EH (cell line): ENCODE measurements at places on chromosomes 11 and 22.

DNA sequence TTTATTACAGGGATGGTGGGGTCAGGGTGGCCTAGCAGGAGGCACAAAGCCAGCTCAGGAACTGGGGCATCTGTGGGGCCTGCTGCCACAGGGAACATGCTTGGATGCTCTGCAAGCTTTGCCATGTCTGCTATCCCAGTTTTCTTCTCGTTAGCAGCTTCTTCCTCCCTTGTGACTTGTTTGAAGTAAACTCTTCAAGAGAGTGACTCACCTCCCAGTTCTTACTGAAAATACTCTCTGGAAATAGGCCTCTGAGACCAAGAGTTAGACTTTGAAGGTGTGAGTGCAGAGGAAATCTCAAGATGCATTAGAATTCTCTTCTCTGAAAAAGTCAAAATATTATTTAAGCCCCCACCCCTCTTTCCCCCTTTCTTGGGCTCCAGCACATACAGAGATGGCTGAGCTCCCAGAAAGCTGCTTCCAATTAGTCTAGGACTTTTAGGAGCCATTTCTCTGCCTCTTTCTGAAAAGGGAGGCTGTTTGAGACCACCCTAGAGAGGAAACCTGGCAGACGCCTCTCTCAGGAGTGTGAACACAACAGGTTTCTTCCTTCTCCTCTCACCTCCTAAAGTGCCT is 15.1 kb downstream of the CWC15 start:
- DNase-seq: peak; percentile 64

DNA sequence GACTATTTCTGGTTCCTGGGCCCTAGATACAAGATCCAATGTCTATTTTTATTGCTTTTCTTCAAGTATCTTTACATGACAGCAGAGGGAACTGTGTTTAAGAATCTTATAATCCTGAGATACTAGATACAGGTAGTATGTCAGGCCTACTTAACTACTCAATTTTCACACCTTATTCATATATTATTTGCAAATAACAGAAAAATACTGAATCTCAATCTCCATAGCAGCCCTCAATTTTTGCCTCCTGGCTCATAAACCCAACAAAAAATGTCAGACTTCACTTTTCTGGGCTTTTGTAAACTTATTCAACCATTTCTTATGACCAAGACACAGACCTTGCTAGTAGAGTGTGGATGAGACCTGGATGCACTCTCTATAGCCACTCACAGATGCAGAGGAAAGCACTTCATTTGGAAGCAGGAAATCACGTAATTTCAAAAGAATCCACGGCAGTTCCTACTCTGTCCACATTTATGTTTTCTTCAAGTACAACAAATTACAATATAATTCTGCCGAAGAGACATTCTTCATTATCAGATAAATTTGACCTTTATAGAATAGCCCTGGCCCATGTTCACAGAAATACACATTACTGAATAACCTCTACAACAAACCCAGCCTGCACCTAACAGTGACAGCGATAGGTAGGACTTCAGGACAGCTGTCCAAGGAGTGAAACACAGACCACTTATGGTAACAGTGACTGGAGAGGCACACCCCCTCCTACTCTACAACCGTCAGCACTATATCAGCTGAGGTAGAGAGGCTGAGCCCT is 62.0 kb upstream of the YPEL1 start:
- peak; percentile 36 for DNase-seq

DNA sequence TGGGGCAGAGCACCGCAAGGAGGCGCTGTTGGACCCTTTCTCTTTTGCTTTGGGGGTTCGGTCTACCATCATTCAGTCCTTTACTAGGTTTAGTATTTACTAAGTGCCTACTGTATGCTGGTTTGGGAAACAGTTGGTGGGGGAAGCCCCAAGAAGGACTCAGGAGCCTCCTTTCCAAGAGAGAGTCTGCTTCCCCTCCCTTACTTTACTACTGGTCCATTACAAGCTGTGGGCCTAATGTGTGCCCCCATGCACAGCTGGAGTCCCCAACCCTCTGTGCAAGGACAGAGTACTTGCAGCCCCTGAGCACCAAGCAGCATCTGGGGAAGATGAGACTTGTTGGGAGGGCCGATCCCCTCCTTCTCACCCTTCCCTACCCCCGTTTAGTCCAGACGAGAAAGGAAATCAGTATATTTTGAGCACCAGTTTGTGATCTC is 876 bp upstream of the UBE2L6 start:
- peak; percentile 78 for DNase-seq

DNA sequence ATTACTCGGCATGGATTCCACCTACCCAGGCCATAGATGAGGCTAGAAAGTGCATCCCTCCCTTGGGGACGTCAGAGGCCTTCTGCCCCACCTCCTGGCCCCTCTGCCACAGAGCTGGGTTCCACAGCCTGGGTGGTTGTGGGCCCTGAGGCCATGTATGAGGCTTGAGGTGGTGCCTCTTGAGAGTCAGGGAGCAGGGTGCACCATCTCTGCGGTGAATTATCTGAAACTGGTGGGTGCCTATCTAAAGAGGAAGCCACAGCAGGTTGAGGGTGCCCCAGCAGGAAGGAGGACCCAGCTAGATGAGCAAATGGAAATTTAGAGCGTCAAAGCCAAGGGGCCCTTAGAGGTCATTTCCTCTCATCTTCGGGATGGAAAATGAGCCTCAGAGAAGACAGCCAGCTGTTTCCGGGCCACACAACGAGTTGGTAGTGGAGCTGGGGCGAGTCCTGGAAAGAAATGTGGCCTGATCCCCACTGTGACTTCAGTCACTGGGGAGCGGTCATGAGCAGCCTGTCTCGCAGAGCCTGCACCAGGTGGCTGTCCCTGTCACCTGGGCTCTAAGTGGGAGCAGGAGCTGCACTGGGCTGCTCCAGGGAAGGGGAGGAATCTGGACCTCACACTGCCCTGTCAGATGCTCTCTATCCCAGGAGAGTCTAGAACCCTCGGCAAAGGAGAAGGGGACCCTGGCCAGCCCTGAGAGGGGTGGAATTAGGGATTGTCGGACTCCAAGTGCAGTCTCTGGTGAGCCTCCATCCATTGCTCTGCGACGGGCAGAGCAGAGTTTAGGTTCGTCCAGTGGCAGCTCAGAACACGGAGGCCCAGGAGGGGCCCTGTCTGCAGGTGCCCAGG is 7.3 kb downstream of the ADORA2A start:
- no peak for DNase-seq

DNA sequence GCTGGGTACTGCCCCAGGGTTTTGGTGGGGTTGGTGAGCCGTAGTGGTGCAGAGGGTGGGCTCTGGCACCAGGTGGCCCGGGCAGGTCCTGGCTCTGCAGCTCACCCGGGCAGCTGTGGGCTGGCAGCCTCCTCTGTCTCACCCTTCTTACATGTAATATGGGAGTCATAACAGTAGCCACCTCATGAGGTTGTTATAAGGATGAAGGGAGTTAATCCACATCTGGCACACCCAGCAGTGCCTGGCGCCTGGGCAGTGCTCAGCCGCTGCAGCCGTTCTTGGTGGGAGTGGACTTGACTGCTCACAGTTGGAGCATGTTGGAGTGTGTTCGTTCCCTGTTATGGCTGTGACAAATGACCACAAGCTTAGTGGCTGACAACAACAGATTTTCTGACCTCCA is 28.7 kb downstream of the IGHMBP2 start:
- no peak for DNase-seq

DNA sequence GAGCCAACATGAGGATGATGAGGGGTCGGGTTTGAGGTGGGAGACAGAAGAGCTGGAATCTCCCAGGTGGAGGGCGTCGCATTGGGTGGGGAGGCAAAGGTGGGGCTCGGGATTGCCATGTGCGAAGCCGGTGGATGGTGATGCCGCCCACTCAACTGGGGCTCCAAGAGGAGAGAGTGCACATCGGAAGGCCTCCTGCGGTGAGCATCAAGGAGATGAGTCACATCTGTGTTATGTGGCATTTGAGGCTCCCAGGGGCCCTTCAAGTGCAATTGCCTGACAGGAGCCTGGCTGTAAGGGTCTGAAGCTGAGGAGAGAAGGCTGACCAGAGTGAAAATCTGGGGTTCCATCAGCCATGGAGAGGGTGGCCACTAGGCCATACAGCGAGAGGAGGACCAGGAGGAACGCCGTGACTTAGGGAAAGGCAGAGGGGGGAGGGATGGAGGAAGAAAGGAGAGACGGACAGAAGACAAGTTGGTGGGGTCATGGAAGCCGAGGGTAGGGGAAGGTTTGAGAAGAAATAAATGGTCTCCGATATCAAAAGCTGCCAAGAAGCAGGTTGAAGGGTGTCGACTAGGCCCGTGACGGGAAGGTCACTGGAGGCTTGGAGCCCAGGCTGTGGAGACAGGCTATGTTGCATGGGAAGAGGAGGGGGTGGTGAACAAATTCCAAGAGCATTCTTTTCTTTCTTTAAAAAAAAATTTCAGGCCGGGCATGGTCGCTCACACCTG is 21.3 kb downstream of the RASD2 start:
- peak; percentile 84 for DNase-seq

- no peak for DNase-seq
Observed at GRCh38 chr11:40119661-40120060, 1339.8 kb downstream of the LRRC4C start.

DNA sequence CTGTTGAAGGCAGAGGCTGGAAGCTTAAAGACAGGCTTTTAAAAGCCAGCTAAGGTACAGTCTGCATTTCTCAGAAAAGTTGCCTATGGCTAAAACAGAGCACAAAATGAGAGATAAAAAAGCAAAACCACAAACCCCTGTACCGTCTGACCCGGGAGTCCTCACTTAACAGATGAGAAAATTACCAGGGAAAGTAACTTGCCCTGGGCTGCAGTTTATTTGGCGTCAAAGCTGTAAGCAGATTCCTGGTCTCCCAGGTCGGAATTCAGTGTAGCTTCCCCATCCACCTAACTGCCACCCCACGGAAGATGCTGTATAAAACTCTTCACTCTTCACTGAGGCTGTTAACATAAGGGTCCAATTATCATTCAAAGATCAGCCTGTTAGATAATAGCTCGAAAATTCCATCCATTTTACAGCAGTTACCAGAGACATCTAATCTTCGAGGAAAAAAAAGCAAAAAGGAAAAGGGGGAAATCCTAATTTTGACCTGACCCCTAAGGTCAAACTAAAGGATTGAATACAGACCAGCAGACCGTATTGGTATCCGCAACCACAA is 1.5 kb downstream of the TCF20 start:
- peak; percentile 43 for DNase-seq

- no peak for DNase-seq
Observed at GRCh38 chr11:134542401-134543165, 130.5 kb upstream of the B3GAT1 start.

DNA sequence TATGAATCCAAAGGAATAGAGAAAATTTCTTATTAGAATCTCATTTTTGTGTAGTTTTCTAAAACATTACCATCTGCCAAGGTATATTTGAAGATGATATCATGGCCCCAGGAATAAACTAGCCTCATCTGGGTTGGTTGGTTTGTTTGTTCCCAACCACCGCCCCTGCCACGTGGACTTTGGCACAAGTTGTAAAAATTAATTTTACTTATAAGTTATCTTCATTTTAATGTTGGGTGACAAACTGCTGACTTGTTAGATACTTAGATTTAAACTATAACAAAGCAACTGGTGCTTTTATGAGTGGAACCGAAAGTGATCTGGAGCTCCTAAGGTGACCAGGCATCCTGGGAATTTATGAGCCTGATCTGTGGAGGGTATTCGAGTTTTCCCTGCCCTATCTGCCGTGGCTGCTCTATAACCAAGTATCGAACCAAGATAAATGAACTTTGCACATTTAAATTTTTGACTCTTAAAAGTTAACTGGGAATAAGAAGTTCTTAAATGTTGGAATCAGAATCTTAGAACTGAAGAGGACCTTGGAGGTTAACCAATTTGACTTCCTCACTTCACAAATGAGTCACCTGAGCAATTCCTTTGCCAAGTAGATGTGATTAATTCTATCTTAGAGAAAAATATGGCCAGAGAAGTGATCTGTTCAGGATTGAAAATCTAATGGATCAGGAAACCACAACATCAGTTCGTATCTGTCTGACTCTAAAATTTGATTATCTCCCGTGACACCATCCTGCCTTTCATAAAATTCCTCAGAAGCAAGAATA is 129.1 kb upstream of the ARHGAP42 start:
- peak; percentile 75 for DNase-seq

- no peak for DNase-seq
Observed at GRCh38 chr22:29838599-29838956, 504 bp upstream of the ASCC2 start.

DNA sequence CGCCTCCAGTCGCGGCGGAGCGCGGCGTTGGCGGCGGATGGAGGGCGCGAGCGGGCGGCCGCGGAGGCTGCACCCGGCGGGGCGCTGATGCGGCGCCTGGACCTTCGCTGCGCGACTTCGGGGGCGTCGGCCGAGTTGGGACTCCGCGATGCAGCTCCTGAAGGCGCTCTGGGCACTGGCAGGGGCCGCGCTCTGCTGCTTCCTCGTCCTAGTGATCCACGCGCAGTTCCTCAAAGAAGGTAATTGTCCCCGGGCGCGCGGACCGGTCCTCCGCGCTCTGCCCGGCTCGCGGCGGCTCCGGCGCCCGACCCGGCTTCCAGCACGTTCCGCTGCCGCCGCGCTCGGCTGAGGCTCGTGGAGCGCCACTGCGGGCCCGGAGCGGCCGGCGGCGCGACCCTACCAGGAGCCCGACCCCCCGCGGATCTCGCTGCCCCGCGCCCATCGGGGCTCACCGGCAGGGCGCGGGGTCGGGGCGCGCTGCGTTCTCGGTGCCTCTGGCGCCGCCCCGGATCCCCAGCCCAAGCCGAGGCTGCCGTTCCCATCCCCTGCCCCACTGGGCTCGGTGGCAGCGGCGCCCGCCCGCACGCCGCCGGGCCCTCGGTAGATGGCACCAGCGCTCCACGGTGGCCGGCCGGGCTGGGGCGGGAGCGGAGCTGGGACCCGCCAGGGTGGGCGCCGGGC is 1251.2 kb downstream of the BRD1 start:
- no peak for DNase-seq

- DNase-seq: no peak
Observed at GRCh38 chr11:132590986-132591385, 941.3 kb downstream of the OPCML start.

GRCh38 chr11:108826136-108826535 is 161.3 kb downstream of the DDX10 start:
- DNase-seq: no peak

- no peak for DNase-seq
Observed at GRCh38 chr11:102600666-102601065, 24.5 kb downstream of the MMP20 start.

- peak; percentile 80 for DNase-seq
Observed at GRCh38 chr22:23790819-23791737, 4.3 kb downstream of the SMARCB1 start.
